Kidney (tissue), 22 donors: ENCODE measurements at places on chromosomes 2 and 18.

DNA sequence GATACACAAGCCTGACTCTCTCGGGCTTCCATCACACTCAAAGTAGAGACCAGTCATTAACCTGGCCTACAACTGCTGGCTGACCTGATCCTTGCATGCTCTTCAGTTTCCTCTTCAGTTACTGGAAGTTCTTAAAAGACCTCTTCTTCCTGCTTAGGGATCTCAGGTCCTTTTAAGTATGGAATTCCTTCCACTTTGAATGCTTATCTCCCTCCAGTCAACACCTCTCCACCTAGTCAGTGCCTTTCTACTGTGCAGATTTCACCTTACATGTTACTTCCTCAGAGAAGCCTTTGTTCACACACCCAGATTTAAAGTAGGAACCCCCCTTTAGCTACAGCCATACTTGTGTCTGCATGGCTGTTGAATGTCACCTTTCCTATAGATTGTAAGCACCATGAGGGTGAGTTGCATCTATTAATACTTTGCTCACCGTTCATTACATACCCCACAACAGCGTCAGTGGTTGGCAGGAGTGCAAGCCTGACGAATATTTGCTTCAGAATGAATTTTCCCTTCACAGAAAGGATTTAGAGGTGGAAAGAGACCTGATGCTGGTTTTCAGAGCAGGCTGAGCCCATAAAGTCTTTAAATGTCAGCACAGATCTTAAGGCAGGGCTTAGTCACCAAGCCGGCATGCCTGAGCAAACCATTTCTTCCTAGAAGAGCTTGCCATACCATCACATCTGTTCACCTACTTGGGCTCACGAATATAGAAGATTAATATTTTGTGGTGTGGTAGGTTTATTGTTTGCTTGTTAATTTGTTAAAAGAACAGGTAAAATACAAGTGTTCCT is 90.1 kb downstream of the ACVR1 start:
- DNase-seq = no peak

DNA sequence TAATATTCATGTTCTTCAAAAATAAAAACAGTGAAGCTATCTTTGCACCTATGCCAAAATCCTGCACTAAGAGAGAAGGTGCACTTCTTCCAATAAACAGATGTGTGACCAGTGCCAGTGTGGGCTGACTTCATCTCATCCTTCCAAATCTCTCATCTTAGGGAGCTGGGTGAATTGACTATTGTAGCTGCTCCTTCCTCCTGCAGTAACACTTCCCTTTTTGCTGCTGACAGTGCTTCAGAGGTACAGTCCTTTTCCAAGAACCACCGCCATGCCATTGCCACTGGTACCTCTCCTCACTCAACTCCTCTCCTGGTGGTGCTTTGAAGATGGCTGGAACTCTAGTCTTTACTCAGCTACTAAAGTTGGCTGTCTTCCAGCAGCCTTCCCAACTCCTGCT is 42.1 kb upstream of the ARHGAP25 start:
- no peak for DNase-seq

DNA sequence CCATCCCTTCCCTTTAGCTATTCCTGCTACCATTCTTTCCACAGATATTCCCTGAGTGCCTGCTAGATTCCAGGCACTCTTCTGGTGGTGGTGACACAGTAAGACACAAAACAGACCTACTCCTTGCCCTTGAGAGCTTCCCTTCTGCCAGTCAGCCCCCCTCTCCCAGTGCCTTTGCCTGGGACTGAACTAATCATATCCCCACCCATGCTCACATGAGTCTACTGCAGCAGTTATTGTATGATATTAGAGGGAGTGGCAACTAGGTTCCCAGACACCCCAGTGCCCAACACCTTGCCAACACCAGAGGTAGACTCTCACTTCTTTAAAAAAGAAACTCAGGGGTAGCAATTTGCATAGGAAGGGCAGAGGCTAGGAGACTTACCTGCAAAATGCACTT is 7.2 kb upstream of the LBH start:
- DNase-seq = no peak

GRCh38 chr2:219525533-219526232 is 11.4 kb downstream of the ASIC4 start:
- no peak for DNase-seq

DNA sequence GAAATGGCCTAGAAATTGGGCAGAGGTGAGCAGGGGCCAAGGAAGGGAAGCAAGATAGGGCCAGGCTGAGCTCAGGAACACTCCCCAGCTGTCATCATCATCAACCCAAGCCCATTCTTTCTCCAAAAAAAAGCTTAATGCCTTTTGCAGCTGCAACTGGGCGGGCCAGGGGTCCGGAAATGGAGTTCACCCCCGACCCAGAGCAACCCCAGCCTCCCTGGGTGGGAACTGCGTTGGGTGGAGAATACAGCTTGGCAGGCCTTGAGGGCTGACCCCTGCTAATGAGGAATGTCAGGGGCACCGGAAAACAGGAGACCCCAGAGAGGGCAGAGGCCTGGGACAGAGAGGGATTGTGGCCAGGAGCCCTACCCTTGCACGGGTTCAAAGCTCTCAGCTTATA is 64.8 kb downstream of the TNS1 start:
- DNase-seq = no peak

- peak; percentile 73 for DNase-seq
These were observed 32.9 kb downstream of the KCNK3 start for GRCh38 chr2:26725521-26725820.

DNA sequence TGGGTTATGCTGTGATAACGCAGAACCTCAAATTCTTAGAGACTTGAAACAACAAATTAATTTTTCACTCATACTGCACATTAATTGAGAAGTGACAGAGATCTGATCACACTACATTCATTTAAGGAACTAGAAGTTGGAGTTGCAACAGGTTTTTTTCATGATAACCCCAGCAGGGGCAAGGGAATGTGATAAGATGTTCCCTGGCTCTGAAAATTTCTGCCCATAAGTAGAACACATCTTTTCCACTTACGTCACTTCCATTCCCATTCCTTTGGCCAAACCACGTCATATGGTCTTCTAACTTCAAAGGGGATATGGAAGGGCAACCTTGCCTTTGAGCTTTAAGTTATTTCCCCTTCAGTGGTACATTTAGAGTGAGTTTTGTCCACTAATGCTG is 29.7 kb upstream of the PSME4 start:
- DNase-seq = no peak

DNA sequence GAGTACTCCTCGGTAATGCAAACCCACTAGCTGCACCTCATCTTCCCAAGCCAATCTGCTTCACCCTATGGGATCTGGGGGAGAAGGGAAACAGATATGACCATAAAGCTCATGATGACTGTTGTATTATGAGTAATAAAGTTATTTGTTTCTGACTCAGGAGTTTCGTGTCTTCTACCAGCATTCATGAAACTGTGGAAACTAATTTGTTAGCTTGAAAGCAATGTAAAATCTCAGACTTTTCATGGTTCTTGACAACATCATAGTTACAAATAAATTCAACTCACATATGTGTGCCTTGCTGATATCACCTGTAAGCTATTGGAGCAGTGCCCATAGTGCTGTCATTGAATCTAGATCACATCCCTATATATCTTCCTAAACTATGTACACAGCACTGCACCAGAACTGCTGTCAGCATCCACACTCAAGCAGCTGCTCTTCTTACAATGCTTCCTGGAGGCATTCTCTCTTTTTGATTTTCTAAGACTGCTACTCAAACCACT is 135.6 kb upstream of the KYNU start:
- DNase-seq = no peak

DNA sequence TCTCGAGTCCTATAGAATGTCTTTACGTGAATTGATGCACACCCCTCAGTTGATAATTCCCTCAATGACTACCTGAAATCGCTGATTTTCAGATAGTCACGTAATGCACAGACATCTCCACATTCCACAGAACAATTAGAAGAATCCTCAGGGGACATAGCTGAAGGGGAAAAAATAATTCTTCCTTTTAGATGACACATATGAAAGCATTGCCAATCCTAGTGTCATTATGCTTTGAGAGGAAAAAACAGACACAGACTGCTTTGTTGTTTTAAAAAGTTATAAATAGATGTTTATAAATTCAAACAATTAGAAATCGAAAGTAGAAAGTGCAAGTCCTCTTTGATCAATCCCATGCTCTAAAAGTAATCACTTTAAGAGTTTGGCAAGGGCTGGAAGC is 100.6 kb upstream of the FN1 start:
- no peak for DNase-seq

DNA sequence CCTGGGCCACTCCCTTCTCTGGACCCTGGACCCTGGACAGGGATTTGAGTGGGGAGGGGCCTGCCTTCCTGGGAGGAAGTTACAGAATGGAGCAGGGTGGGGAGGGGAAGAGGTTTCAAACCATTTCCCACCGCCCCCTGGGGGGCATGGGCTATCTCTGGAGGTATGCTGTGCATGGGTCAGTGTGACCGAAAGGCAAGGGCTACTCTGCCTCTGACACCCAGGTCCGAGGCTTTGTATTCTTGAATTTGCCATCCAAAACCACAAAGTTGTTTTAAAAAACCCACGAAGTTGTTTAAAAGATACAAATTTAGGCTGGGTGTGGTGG is 46.9 kb downstream of the GORASP2 start:
- DNase-seq = no peak

DNA sequence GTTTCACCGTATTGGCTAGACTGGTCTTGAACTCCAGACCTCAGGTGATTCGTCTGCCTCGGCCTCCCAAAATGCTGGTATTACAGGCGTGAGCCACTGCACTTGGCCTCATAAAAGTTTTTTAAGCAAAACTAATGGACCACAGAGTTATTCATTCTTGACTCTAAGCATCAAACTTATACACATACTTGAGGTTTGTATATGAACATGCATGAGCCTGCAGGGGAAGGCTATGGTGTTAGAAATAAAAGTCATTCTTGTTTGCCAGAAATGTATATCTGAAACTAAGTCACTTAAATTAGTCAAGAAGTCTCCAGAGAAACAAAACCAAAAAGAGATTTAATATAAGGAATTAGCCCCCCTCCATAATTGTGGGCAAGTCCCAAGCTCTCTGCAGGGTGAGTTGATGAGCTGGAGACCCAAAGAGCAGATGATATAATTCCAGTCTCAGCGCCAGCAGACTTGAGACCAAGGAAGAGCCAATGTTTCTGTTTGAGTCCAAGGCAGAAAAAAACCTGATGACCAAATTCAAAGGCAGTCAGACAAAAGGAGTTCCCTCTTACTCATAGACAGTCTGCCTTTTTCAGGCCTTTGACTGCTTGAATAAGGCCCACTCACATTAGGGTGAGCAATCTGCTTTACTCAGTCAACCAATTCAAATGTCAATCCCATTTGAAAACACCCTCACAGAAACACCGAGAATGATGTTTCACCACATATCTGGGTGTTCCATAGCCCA is 69.0 kb upstream of the DSG1 start:
- no peak for DNase-seq

- no peak for DNase-seq
These were observed 575.9 kb upstream of the ZEB2 start for GRCh38 chr2:145095641-145096435.

GRCh38 chr2:54059504-54059903 is 55.9 kb upstream of the ACYP2 start:
- DNase-seq = no peak
